ENCODE measurements at places on chromosomes 2 and 18. TPM values are rescaled to one million over a fixed set of nuclear protein-coding genes. Genes with fewer than 3 reads are reported as not detected.

The FBXO36 gene
- total RNA-seq = 1.1 TPM

The LCT gene
- total RNA-seq = 0.34 TPM

The NT5DC4 gene
- total RNA-seq = not detected

The ITM2C gene
- 69.9 TPM for total RNA-seq

The SOS1 gene
- 41.3 TPM for total RNA-seq

The EIPR1 gene
- total RNA-seq = 43.1 TPM

The REG3G gene
- not detected for total RNA-seq

The ANKMY1 gene
- 13.3 TPM for total RNA-seq

The SCN2A gene
- 0.06 TPM for total RNA-seq

The SLC35G4 gene
- total RNA-seq = not detected

The HOXD13 gene
- not detected for total RNA-seq

DNA sequence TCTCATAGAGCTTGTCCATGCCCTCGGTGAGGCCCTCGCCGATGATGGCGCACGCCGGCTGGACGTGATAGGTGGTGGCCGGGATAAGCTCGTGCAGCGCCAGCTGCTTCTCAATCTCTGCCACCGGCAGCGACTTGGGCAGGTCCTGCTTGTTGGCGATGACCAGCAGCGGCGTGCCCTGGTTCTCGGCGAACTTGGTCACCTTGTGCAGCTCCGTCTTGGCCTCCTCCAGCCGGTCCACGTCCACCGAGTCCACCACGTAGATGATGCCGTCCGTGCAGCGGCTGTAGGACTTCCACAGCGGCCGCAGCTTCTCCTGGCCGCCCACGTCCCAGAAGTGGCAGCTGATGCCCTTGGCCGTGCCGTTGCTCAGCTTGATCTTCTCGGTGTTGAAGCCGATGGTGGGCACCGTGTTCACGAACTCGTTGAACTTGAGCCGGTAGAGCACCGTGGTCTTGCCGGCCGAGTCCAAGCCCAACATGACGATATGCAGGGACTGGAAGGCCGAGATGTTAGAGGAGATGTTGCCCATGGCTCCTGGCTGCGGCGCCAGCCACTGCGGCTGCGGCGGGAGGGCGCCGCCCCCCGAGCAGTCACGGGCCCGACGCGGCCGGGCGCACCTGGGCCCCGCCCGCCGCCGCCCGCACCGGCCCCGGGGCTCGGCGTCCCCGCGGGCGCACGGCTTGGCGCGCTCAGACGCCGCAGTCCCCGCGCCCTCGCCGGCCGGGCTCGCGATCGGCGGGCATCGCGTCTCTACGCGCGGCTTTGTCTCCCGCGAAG, 636 bp downstream of the ARL4C start:
- H3K27ac ChIP-seq = peak overlapping the region; percentile 96
- peaks cover 38% of the 10 kb centered on the region for H3K36me3 ChIP-seq
- no peaks in the 10 kb centered on the region for H3K27me3 ChIP-seq
- peak overlapping the region; percentile 98 for H3K4me3 ChIP-seq

DNA sequence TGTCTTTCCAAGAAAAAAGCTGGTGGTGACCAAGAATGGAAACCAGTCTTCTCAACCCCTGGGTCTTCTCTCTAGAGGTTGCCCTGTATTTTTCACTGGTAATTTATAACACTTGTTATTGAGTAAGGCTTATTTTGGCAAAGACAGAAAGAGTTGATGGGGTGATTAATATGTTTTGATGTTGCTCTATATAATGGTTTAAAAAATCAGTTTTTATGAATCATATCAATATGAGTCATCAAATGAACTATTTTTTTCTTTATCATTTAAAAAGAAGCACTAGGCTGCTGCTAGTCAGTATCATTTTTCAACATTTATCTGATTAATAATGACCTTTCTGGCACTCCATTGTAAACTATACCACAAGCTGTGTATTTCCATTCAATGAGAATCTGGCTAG, 1142.2 kb downstream of the LRP1B start:
- no peaks in the 10 kb centered on the region for H3K27me3 ChIP-seq
- DNase-seq = no peak
- H3K4me3 ChIP-seq = no peak overlapping the region
- H3K27ac ChIP-seq = no peak overlapping the region

DNA sequence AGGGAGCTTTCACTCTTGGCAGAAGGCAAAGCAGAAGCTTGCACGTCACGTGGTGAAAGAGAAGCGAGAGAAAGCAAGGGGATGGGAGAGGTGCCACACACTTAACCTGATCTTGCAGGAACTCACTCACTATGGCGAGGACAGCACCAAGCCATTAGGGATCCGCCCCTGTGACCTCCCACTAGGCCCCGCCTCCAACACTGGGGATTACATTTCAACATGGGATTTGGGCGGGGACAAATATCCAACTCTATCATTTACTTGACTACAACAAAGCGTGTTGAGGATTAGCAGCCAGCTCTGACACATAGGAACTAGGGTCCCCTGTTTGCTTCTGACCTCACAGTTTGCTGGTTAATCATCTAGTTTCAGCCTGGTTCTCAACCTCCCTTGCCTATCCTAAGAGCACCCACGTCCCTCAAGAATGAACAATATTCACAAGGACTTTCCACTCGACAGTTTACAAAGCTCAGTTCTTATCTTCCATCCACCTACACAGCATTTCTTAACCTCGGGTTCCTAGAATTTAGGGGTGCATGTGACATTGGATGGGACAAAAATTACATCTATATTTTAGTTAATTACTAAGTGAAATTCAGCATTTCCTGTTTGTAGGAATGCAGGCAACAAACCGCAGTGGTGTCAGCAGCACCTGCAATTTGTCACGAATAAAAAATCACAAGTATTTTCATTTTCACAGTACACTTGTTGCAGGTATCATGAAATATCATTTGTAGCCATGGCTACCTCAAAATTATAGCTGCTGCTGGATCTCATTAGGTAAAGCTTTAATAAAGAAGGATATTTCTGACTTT, 36.0 kb downstream of the LBH start:
- peaks cover 69% of the 10 kb centered on the region for H3K4me1 ChIP-seq
- peak overlapping the region; percentile 58 for H3K4me3 ChIP-seq
- peaks cover 41% of the 10 kb centered on the region for H3K36me3 ChIP-seq

- H3K27me3 ChIP-seq = peaks cover 9% of the 10 kb centered on the region
- no peak overlapping the region for H3K4me3 ChIP-seq
- no peaks in the 10 kb centered on the region for H3K4me1 ChIP-seq
These were observed 484.2 kb downstream of the DLGAP1 start for GRCh38 chr18:3970929-3971328.

DNA sequence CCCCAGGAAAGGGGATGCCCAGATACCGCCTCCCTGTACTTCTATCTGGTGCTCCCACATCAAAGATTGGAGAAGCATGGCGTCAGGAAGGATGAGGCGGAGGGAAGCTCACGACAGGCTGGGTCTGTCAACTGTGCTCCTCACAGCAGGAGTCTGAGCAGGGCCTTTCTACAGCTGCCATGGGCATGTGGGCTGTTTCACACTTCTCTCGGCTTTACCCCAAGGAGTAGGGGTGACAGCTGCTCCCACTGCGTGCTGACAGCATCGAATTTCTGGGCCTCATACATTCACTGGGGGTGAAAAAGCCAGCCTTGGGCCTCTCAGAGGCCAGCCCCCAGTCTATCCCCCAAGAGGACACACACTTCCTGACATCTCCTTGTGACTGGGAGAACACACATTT, 21.1 kb downstream of the NEURL3 start:
- H3K27ac ChIP-seq = no peak overlapping the region
- H3K4me3 ChIP-seq = no peak overlapping the region
- H3K27me3 ChIP-seq = peaks cover 18% of the 10 kb centered on the region
- no peak for DNase-seq
- peaks cover 18% of the 10 kb centered on the region for H3K36me3 ChIP-seq
- H3K4me1 ChIP-seq = peaks cover 28% of the 10 kb centered on the region

DNA sequence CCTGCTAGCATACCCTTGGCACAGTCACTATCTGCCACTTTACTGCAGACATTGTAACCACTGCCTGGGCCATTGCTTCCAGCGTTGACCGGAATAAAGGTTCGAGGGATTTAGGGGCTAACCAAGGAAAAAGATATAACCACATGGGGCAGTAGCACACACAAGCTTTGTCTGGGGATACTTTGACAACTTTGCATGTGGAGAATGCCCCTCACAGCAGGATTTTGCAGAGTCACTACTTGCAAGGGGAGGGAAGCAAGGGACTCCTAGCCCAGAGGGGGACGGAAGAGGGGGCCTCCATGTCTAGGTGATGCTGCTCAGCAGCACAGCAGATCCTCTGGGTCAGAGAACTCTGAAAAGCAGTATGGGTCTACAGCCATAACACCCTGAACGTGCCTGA, 138.7 kb downstream of the SPP2 start:
- no peak overlapping the region for H3K4me3 ChIP-seq
- no peaks in the 10 kb centered on the region for H3K27me3 ChIP-seq
- DNase-seq = no peak

- peaks cover 11% of the 10 kb centered on the region for H3K36me3 ChIP-seq
- H3K27ac ChIP-seq = no peak overlapping the region
- no peak overlapping the region for H3K4me3 ChIP-seq
- no peaks in the 10 kb centered on the region for H3K27me3 ChIP-seq
- peaks cover 10% of the 10 kb centered on the region for H3K4me1 ChIP-seq
These were observed 38.7 kb downstream of the PLEKHB2 start for GRCh38 chr2:131143803-131144202.

GRCh38 chr18:64854112-64854511, 705.2 kb upstream of the LINC00305 start:
- H3K4me3 ChIP-seq = no peak overlapping the region
- H3K27ac ChIP-seq = no peak overlapping the region
- no peak for DNase-seq
- H3K36me3 ChIP-seq = no peaks in the 10 kb centered on the region

DNA sequence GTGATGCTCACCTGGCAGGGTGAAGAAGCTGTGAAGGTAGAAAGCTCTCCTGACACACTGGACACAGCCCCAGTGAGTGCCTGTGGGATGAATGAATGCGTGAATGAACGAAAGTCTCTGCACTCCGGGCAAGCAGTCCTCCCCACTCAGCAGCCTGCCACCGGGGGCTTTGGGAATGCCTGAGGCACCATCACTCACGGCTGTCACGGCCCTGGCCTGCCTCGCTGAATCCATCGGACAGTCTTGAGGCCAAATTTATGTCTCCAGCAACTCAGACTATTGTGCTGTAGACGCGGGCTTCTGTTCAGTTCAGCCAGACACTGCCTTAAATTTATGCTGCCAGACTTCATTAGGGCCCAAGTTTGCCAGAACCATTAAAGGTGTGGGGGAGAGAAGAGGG, 62.9 kb upstream of the TEX51 start:
- no peak for DNase-seq
- H3K36me3 ChIP-seq = no peaks in the 10 kb centered on the region
- peaks cover 9% of the 10 kb centered on the region for H3K27me3 ChIP-seq
- no peak overlapping the region for H3K27ac ChIP-seq
- H3K4me3 ChIP-seq = no peak overlapping the region
- no peaks in the 10 kb centered on the region for H3K4me1 ChIP-seq

GRCh38 chr2:239353692-239354091, 47.1 kb downstream of the HDAC4 start:
- DNase-seq = no peak
- peaks cover 26% of the 10 kb centered on the region for H3K36me3 ChIP-seq
- H3K27ac ChIP-seq = no peak overlapping the region
- no peak overlapping the region for H3K4me3 ChIP-seq
- H3K4me1 ChIP-seq = peaks cover 1% of the 10 kb centered on the region

DNA sequence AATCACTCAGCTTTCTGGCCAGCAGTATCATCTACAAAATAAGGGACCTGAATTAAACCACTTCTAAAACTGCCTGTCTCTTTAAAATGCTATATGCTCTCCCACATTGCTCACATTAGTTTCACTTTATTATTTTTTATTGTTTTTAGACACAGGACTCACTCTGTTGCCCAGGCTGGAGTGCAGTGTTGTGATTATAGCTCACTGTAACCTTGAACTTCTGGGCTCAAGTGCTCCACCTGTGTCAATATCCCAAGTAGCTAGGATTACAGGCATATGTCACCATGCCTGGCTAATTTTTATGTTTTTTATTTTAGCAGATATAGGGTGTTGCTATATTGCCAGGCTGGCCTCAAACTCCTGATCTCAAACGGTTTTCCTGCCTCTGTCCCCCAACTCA, 591.3 kb upstream of the ZNF804A start:
- H3K4me1 ChIP-seq = no peaks in the 10 kb centered on the region
- no peak overlapping the region for H3K4me3 ChIP-seq
- H3K36me3 ChIP-seq = no peaks in the 10 kb centered on the region
- DNase-seq = no peak
- H3K27ac ChIP-seq = no peak overlapping the region

- no peaks in the 10 kb centered on the region for H3K4me1 ChIP-seq
- H3K27ac ChIP-seq = no peak overlapping the region
- no peak for DNase-seq
- no peaks in the 10 kb centered on the region for H3K27me3 ChIP-seq
- H3K4me3 ChIP-seq = no peak overlapping the region
These were observed 66.1 kb downstream of the TPO start for GRCh38 chr2:1479346-1479745.

- H3K27ac ChIP-seq = peak overlapping the region; percentile 55
- H3K36me3 ChIP-seq = peaks cover 4% of the 10 kb centered on the region
- H3K4me3 ChIP-seq = no peak overlapping the region
- no peaks in the 10 kb centered on the region for H3K27me3 ChIP-seq
- H3K4me1 ChIP-seq = peaks cover 57% of the 10 kb centered on the region
- no peak for DNase-seq
These were observed 102.4 kb downstream of the ARL4C start for GRCh38 chr2:234394450-234394849.

GRCh38 chr2:203038586-203038985, 23.9 kb downstream of the NBEAL1 start:
- peaks cover 4% of the 10 kb centered on the region for H3K4me1 ChIP-seq
- peaks cover 7% of the 10 kb centered on the region for H3K36me3 ChIP-seq

DNA sequence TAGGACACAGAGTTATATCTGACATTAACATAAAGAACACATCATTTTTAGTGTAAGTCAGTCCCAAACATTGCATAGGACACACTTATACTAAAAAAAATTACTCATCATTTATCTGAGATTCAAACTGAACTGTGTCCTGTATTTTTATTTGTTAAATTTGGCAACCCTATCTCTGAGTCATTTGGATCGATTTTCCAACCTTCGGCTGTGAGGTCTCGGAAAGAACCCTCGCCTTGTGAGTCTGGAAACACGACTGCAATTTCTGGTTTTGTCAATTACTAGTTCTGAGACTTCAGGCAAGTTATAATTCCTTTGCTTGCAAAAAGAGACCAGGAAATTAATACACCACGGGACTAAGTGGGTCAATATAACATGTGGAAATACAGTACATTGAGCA, 14.0 kb downstream of the ATP8B1 start:
- H3K4me1 ChIP-seq = peaks cover 3% of the 10 kb centered on the region
- no peak for DNase-seq
- no peak overlapping the region for H3K4me3 ChIP-seq
- no peak overlapping the region for H3K27ac ChIP-seq
- H3K36me3 ChIP-seq = no peaks in the 10 kb centered on the region
- H3K27me3 ChIP-seq = peaks cover 8% of the 10 kb centered on the region
